Left lung (tissue), 14 donors: ENCODE measurements at places on chromosomes 16 and 17. TPM values are rescaled to one million over a fixed set of nuclear protein-coding genes. Genes with fewer than 3 reads are reported as not detected.

The FOXN1 gene
- 0.14 TPM for polyA plus RNA-seq

The GPRC5C gene
- polyA plus RNA-seq: 67.0 TPM

The C16orf86 gene
- 2.4 TPM for polyA plus RNA-seq

The TM4SF5 gene
- not detected for polyA plus RNA-seq

The DYNLRB2 gene
- polyA plus RNA-seq: 9.6 TPM

The SLC2A4 gene
- 1.4 TPM for polyA plus RNA-seq

GRCh38 chr16:80074329-80074728 lies 466.5 kb upstream of the DYNLRB2 start:
- no peak for DNase-seq

DNA sequence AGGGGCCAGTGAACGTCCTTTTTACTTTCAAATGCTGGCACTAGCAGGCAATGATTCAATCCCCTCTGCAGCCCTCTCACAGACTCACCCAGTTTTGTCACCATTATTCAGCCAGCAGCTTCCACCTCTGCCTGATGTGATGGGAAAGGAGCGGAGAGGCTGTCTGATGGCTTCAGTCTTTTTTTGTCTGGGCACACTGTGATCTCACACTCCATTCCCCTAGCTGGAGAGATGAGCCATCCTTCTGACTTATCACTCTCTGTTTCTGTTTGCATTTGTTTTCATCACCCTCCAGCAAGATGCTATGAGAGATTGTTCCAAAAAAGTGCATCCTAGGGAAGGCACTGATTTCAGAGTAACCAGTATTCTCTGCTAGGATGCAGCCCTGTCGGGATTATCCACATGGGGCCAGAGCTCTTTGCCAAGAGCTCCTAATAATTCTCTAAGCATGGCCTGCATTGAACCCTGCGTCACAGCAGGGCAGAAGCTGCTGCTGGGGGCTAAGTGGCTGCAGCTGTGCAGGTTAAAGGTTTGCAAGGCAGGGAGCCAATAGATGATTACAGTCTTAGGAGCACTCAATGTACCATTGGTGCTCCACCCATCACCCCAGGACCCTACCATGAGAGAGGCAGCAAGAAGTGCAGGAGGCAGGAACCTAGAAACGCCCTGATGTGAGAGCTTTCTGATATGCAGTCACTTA lies 236.1 kb upstream of the C16orf82 start:
- no peak for DNase-seq

- no peak for DNase-seq
Measured at GRCh38 chr16:24610416-24610755, 71.0 kb downstream of the RBBP6 start.

DNA sequence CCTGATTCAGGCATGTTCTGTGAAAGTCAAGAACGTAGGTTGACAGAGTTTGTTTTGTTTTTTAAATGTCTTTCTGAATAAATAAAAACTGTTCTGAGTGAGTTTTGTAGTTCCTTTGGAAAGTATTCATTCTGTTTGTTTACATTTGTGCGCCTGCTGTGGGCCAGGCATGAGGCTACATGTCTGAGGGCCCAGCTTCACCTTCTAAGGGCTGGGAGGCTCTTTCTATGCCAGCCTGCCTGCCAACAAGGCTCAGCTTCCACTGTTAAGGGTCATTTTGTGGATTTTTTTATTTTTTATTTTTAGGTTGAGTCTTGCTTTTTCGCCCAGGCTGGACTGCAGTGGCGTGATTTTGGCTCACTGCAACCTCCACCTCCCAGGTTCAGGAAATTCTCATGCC lies 6.1 kb downstream of the WWOX start:
- no peak for DNase-seq

- DNase-seq: peak; percentile 45
Measured at GRCh38 chr16:19071811-19072777, 4.7 kb downstream of the COQ7 start.
